ENCODE measurements at places on chromosomes 4 and X.

DNA sequence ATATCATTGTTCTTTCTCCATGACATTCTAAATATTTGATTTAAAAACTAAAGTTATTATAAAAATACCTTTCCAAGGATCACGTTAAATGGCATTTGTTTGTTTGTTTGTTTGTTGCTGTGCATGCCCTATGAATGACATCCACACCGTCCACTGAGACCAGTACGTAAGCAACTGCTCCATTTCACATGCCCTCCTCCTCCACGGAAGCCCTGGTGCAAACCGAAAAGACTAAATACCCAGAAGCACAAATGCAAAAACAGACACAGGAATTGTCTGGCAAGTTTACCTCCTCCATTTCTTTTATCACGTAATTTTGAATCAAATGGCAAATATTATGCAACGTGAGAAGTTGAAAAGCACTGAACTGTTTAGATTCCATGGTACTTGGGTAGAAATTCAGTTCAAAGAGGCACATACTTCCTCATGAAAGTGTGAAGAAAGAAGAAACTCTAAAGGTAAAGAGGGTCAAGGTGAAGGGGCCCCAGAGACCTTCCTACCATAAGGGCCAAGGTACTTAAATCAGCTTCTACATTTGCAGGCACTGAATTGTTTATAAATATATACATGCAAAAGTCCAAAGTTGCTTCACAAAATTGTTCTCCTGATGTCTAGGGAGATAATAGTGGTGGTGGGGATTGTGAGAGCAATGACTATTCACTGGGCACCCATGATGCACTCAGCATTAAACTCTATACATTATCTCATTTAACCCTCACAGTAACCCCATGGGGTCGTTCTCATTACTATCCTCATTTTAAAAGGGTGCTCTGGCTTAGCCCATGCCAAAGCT is 23.4 kb downstream of the IRF2 start:
- no peak for DNase-seq

GRCh38 chrX:124028182-124028581 is 66.7 kb downstream of the STAG2 start:
- no peak for DNase-seq

GRCh38 chr4:90159193-90159592 is 32.0 kb downstream of the CCSER1 start:
- no peak for DNase-seq

- no peak for DNase-seq
These were observed 1477.4 kb downstream of the ARAP2 start for GRCh38 chr4:34766935-34767334.

DNA sequence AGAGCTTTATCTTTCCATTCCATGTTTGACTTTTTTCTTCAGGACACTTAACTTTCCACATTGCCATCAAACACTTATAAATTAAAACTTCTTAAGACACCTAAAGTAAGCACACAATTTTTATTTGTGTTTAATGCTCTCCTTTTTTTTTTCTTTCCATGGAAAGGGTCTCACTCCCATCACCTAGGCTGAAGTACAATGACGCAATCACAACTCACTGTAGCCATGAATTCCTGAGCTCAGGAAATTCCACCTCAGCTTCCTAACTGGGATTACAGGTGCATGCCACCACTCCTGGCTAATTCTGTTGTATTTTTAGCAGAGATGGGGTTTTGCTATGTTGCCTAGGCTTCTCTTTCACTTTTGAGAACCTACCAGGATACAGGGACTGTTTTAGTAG is 7.3 kb downstream of the SMR3A start:
- no peak for DNase-seq

DNA sequence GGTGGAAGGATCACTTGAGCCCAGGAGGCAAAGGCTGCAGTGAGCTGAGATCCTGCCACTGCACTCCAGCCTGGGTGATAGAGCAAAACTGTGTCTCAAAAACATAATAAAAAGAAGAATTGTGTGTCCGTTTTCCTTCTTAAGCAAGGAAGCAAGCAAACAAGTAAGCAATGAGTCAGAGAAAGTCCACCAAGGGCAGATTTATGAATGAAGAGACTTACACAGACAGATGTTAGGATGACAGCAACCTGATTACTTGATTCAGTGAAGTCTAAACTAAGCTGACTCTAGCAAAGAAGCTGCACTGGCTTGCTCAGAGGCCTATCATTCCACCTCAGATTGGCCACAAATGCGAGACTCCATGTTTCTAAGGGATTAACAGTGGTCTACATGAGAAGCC is 34.1 kb upstream of the SCML1 start:
- no peak for DNase-seq
